ENCODE measurements at places on chromosomes 1 and 21.

DNA sequence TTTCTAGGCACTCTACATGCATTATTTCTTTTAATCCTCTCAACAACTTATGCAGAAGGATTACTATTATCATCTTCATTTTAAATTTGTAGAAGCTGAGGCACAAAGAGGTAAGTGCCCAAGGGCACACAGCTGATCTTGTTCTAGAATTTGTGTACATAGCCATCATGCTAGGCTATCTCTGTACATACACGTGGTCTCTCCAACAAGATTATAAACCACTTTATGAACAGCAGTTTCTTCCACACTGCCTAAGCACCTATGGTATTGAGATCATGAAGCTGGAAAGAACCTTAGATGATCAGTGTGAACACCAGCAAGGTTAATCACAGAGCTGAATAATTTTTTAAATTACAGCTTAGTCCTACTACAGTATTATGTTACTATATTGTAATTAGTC is 28.9 kb downstream of the UCHL5 start:
- DNase-seq = no peak

DNA sequence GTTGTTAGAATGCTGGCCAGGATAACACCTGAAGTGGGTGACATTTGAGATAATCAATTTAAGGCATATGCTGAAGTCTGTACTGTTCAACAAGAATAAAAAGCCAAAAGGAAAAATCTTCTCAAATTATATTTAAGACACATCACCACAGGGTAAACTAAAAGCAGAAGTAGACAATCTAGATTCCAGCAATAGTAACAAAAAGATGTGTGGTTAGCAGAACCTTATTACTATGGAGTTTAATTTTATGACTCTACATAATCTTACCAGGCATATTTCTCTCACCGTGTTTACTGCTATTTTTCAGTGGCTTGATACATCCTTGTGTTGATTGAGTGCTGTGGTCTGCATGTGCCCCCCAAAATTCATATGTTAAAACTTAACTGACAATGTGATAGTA is 300.4 kb upstream of the ZP4 start:
- DNase-seq = no peak

- DNase-seq = no peak
Observed at GRCh38 chr1:246768403-246769020, 44.3 kb downstream of the SCCPDH start.

DNA sequence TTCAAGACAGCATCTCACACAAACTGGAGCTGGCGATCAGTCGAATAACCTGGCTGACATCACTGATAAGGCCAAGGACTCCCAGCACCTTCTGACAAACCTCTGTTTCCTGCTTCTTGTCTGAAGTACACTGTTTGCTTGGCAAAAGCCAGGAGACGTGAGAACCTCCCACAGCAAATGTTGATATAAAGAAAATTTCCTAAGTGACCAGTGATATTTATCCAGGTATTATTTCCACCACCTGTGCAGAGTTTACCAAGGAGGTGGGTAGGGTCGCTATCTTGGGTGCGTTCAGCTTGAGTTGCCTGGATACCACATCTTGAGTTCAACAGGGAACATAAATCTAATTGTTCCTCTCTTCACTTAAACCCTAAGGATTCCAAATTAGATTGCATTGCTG is 72.9 kb downstream of the SETD4 start:
- no peak for DNase-seq

- DNase-seq = no peak
Observed at GRCh38 chr1:45979778-45980176, 152.7 kb downstream of the PIK3R3 start.

- no peak for DNase-seq
Observed at GRCh38 chr1:8004803-8005573, 21.1 kb downstream of the ERRFI1 start.

DNA sequence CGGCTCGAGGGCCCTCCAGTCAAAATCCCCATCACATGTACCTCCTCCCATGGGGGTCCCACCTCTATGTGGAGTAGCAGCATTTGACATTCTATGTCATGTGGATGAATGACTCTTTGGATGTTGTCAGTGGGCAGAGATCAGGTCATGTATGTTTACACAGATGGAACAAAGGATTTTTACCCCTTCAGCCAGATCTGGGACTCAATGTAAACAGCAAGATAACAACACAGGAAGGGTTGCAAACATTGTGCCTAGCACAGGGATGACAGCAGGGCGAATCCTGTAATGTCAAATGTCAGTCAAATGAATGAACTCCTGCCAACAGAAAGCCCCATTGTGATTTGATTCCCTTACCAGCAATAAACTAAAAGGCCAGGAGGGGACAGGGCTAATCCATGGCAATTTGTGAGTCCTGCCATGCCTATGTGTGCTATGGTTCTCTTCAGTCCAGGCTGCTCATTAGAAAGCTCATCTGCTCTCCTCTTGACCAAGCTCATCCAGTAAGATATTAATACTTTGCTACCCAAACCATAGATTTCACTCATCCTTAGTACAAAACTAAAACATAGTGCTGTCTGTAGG is 60.3 kb downstream of the PGBD5 start:
- no peak for DNase-seq

DNA sequence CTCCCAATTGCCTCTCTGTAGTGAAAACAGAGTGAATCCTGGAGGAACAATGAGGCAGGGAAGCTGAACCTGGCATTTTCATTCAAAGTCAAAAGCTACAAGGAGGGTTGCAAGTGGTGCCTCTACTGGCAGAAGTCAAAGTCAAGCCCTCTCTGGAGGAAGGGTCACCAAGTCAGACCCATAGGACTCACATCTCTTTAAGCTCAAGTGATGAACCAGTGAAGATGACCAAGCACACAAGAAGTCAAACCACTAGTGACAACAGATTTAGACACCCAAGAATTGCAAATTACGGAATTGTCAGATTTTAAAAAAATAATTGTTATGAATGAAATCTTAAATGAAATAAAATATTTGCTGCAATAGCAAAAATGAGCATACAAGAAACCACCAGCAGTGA is 81.1 kb upstream of the ATP1B1 start:
- DNase-seq = no peak

- no peak for DNase-seq
Observed at GRCh38 chr1:22967833-22968232, 4.8 kb downstream of the LACTBL1 start.

DNA sequence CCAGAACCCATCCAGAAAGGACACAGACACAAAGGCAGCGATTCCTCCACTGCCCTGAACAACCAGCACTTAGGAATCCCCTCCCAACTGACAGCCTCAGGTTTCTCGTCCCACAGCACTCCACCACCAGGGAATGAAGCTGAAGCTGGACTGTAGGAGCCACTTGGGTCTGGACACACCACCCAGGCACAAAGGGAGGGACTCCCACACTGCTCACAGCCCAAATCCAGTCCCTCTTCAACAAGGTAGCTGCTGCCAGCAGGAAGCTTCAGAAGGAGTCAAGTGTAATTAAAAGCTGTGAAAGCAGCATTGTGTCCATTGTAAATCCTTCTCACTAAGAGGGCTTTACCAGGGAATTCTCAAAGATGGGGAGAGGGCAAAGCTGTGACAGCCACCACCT is 29.0 kb downstream of the LMX1A start:
- no peak for DNase-seq

- no peak for DNase-seq
Observed at GRCh38 chr1:54701066-54701465, 14.6 kb upstream of the TTC4 start.

GRCh38 chr1:91557039-91557690 is 56.5 kb downstream of the CDC7 start:
- no peak for DNase-seq

- DNase-seq = no peak
Observed at GRCh38 chr21:38490411-38491020, 7.8 kb downstream of the ERG start.

- DNase-seq = no peak
Observed at GRCh38 chr1:186461014-186461413, at the start of gene PDC. Gene PDC (minus strand): TSS chr1:186461114. CDS start chr1:186449459, 11,655 bp downstream.

- no peak for DNase-seq
Observed at GRCh38 chr1:200872446-200873115, at the start of gene GPR25. Gene GPR25 (plus strand): TSS chr1:200872981. CDS start chr1:200873038, 57 bp downstream.

DNA sequence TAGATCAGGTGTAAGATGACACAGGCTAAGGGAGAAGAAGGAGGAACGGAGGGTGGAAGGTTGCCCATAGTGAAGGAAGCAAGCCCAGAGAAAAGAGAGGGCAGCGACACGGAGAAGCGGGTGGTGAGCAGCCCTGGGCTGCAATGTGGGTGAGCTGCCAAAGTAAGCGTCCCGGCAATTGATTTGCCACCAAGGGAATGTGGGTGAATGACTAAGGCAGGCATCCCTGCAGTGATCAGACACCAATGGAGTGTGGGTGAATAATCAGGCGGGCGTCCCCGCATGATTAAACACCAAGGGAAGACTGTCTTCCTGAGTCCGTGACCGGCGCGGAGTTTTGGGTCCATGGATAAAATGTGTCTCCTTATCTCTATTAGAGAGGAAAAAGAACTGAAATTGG is 79.6 kb downstream of the UCHL5 start:
- DNase-seq = no peak

- no peak for DNase-seq
Observed at GRCh38 chr1:56820755-56821461, 1.7 kb upstream of the FYB2 start.
